ENCODE measurements at places on chromosomes 2 and 18.

DNA sequence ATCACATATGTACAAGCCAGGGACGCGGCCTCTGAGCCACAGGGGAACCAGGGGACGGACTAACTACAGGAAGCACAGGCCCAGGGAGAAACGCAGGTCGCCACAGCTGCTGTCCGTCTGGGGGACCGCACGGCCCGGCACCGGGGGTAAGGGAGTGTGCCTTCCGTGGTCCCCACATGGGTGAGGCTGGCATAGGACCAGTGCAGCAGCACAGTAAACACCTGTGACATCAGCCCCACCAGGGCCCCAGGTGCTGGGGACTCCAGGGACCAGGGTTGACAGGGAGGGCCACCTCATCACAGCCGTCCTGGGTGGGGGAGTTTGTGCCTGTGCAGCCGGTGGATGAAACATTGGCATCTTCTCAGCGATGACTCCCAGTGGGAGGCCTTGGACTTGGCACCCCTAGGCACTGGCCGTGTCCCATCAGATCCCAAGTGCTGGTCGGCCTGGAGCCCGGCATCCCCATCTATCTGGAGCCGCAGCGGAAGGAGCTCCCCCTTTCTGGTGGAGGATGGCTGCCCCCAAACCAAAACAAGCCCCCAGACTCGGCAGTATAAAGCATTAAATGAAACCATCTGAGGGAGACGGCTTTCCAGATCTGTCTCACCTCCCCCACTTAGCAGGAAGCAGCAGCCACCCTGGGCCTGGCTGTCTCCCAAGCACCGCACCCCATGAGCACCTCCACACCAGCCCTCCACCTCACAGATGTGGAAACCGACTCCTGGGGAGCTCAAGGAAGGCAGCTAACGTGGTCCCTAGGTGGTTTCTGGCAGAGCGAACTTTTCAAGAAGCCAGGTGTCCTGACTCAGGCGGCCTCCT lies 22.5 kb downstream of the AQP12A start:
- DNase-seq: no peak

DNA sequence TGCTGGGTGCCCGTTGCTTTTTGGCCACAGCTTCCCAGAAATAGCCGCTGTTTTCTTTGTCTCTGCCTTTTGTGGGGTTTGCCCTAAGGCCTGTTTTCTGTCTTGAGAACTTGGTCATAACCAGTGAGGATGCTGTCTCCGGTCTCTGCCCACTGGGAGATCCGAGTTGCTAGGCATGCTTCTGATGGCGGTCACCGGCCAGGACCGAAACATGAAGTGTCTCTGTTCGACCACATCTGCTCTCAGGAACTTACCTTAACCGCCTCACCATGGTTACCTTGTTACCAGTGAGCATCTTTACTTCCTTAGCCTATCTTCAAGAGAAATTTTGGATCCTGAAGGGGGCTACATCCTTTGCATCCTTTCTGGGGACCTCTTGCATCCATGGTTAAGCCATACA lies 91.9 kb downstream of the RTP5 start:
- DNase-seq: no peak

DNA sequence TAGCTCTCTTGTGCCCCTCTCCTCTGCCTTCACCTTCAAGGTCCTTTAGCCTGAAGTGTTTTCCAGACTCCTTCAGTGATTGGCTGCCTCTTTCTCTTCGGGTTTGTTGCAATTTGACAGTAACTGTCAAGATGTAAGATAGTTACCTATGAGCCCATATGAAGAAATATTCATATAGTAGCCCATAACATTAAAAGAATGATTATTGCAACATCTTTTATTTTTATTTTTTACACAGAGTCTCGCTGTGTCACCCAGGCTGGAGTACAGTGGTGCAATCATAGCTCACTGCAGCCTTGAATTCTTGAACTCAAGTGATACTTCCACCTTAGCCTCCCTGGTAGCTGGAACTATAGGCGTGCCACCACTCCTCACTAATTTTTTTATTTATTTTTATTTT lies 80.5 kb downstream of the FOXI3 start:
- no peak for DNase-seq

DNA sequence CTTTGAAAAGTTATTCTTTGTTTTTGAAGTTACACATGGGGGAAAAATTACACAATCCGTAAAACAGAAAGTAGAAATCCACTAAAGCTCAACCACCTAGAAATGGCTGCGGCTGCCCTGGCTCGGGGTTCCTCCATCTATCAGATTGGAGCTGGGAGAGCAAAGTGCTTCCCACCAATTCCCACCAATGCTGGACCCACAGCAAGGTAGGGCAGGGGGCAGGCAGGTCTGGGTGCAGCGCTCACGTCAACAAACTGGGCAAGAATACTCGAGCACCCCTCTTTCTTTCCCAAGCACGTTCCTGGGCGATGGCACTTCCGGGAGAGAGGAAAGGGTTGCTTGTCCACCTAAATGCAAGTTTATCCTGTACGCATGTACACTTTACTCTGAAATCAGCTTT lies 217.6 kb downstream of the NDUFA10 start:
- DNase-seq: no peak

GRCh38 chr2:142140434-142140845 lies 9.6 kb upstream of the LRP1B start:
- DNase-seq: no peak

- no peak for DNase-seq
Observed at GRCh38 chr2:151289972-151290866, 751 bp upstream of the NMI start.

GRCh38 chr2:180699657-180700361 lies 280.6 kb upstream of the UBE2E3 start:
- DNase-seq: no peak

DNA sequence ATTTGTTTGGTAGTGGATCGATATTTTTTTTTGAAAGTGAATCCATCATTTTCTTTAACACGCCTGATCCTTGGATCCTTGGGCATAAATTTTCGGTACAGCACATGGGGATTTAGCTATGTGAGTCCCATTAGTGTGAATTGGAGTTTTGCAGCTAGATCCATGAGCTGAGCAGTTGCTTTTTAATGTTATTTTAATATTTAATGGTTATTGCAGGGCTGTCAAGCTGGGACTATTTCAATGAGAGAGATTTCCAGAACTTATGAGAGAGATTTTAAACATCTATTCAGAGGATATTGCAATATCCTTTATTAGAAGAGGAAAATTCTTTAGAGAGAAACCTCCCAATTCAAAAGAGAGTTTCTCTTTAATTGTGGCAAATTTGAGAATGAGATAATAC lies 35.6 kb upstream of the TCF4 start:
- no peak for DNase-seq

DNA sequence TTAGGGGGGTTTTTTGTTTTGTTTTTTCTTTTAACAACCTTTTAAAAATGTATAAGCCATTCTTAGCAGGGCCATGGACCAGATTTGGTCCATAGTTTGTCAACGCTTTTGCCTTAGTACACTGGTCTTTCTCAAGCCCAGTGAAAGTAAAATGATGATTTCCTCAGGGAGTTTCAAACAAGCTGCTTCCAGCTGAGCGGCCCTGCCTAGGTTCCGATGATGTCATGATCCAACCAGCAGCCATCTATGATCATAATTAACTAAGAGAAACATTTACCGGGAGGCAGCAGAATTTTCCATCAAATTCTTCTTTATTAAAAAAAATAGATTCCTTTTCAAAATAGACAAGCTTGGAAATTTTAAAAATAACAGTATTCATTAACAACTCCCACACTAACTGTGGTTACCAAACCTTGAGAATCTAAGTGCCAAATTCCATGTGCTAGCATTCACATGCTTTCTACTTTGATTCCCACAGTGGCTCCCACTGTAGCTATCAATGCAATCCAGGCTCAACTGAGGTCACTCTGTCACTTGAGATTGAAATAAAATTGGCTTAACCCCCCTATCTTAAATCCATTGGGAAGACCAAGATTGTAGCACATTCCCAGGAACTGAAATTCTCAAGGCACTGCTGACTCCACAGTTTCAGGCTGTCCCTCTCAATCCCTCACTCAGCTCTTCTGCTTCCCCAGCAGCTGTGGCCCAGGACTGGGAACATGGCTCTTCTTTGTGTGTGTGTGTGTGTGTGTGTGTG lies 148.9 kb downstream of the RNF152 start:
- no peak for DNase-seq

- DNase-seq: no peak
Observed at GRCh38 chr2:222751821-222752719, 80.6 kb downstream of the MOGAT1 start.

GRCh38 chr2:205714058-205714776 lies 31.9 kb downstream of the NRP2 start:
- no peak for DNase-seq

- DNase-seq: no peak
Observed at GRCh38 chr2:8296306-8296705, 385.6 kb upstream of the ID2 start.

GRCh38 chr18:44938720-44939665 lies 258.3 kb downstream of the SETBP1 start:
- DNase-seq: no peak

DNA sequence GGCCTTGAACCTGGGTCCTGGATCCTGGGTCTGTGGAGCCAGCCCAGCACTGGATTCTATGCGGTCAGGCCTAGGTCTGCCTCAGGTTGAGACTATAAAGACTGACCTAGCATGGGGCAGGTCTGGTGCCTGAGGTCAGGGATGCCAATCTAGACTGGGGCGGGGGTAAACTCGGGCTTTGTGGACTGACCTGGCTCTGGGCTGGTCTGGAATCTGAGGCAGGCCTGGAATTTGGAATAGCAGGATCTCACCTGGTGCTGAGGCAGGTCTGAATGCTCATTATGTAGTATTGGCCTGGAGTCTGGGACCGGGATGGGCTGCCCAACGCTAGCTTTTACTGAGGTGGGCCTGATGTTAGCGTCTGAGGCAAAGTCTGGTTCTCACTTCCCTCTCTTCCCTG lies 256.0 kb downstream of the KIAA1328 start:
- DNase-seq: no peak

- DNase-seq: no peak
Observed at GRCh38 chr2:238220892-238221521, 17.5 kb upstream of the ILKAP start.

DNA sequence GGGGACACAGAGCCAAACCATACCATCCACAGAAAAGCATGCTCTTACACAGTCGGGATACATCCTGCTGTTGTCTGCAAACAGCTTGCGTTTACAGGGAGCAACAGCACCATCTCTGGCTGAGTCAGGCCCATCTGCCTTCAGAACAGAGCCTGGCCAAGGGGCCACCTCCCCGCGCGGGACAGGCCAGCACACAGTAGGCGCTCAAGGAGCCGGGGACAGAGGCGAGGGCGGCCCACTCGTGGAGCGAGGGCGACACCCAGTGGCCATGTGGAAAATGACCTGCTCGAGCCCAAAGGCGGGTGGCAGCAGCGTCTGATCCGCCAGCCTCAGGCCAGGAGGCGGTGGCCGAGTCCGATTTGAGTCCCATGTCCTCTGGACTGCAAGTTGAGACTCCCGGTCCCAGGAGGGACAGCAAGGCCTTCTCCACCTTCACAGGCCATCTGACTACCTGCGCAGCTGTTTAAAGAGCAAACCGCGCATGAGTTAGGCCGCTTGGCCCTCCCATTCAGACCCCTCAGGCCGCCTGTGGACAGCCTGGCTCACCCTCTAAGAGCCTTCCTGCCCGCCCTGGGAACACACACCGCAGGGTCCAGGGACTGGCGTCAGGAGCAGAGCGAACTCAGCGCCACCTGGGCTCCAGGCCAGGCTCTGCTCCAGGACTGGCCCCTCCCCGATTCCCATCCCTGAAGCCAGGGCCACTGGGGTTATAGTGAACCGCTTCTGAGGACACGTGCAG lies 38.3 kb downstream of the TTC32 start:
- DNase-seq: peak; percentile 61

GRCh38 chr2:186540941-186541340 lies 48.9 kb upstream of the ITGAV start:
- no peak for DNase-seq

GRCh38 chr2:48127612-48128191 lies 221.4 kb upstream of the FBXO11 start:
- no peak for DNase-seq

- no peak for DNase-seq
Observed at GRCh38 chr18:79371561-79372121, 24.1 kb upstream of the NFATC1 start.

DNA sequence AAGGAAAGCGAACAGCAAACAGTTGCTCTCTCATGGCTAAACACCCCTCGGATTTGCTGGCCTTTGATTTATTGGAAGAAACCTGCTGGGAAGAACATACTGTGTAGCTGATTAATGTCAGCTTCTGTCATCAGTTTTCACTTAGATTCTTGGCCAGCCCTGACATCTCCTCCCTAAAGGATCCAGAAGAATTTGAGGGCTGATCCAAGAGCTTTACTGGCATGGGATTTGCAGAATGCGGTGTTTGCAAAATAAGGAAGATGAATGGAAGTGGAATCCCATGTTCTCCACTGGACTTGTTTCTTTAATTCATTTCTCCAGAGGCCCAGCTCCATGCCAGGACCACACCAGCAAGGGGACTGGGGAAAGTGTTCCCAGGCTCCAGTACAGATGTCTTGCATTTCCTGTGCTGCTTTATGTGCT lies 80.5 kb downstream of the RDH14 start:
- no peak for DNase-seq

- DNase-seq: no peak
Observed at GRCh38 chr2:124088616-124089015, 63.5 kb downstream of the CNTNAP5 start.

DNA sequence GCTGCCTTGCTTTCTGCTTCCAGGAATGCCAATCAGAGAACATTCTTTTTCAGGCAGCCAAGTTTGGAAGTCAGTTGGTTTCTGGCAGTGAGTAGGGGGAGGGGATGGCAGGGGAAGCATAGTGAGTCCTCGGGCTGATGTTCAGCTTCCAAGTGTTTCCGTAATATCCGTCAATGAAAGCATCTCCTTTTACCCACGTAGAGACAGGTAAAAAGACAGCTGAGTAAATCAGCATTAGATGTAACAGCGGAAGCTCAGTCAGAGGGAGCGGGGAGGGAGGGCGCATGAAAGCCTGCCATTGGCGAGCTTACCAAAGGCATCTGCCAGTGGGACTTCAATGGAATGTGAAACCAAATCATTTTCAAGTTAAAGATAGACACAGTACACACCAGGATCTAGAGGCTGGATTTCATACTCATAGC lies 117.1 kb upstream of the DTNA start:
- no peak for DNase-seq

DNA sequence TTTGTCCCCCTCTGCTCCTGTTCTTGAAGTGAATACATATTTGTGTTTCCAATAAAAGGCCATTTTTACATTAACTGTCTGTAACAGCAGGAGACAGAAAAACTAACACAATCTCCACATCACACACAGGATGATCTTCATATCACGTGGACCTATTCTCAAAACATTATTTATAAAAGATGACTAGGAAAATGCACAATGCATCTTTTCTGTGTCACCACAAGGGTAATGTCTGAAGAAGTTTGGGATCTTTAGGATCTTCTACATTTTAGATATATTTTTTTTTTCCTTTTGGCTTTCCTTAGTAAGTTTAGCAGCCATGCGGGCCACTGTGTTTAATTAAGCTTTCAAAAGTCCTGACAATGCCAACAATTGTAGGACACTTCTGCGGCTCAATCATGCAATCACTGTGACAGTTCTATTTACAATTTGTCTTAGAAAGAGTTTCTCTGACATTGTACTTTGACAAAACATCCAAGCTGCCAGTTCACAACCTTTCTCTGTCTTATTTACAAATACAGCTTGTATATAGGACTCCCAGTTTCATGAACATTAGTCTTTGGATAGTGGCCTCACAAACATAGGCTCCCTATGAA lies 12.3 kb downstream of the BCL11A start:
- DNase-seq: no peak

- DNase-seq: no peak
Observed at GRCh38 chr18:56458770-56459712, 179.4 kb downstream of the TXNL1 start.

GRCh38 chr2:47002480-47003381 lies 87.1 kb upstream of the MCFD2 start:
- no peak for DNase-seq

All from stimulated activated CD4-positive, alpha-beta T cell treated with anti-CD3 and anti-CD28 coated beads, Interleukin-1b, Interleukin-23, amount 100 ng/mL, for 24 hours (primary cell).